ENCODE measurements at places on chromosomes 5 and 9.
A peak's percentile ranks its signal among the peaks of the same experiment; 100 is the strongest.

DNA sequence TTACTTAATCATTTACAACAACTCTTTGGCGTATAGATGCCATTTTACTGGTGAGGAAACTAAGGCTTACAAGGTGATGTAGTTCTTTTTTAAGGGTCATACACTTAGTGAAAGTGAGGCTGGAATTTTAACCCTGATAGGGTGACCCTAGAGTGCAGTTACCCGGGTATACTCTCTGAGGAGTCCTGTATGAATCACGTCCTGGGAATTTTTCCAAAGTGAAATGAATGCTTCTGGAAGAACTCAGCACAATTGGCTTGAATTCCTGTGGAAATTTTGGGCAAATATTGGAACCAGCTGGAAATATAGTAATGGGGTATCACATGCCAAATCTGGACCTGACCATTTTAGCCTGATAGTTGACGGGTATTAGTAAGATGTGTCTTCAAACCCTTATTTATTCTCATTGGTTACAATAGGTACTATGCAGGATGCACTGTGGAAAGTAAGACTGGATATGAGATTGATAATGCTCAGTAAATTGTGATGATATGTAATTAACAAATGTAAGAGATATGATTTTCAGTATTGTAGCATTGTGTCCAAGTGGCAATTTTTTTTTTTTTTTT lies 14.8 kb downstream of the SUB1 start:
- DNase-seq: no peak

DNA sequence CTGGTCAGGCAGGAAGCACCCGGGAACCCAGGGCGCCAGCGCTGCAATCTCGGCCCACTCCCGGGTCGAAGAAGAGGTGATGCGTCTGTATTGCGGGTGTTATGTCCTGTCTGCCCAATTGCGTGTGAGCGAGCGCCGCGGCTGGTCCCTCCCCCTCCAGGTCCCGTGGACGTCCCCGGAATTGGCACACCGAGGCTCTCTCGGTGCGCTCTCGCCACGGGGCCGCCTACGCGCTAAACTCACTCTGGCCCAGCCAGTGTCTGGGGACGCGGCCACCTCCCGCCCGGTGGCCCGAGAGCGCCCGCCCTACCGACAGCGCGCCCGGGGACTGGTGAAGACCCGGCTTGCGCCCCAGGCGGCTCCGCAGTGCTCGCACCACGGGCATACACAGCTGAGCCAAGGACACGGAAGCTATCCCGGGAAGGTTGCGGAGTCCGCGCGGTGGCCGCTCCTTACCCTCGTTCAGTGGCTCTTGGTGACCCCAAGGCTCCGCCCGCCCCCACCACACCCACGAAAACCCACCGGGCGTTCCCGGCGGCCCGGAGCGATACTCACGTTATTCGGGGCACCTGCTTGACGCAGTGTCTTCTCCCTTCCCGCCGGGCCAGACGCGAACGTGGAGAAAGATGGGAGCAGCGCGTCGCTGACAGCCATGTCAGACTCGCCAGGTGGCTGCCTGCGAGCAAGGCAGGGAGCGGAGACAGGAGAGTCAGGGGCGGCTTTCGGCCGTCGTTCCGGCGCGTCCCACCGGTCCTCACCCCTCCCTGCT lies 1.0 kb downstream of the KLF4 start:
- peak; percentile 84 for DNase-seq

GRCh38 chr5:178499352-178499751 lies 90.8 kb downstream of the COL23A1 start:
- DNase-seq: no peak

GRCh38 chr5:119852140-119852539 lies 222.8 kb downstream of the FAM170A start:
- no peak for DNase-seq

DNA sequence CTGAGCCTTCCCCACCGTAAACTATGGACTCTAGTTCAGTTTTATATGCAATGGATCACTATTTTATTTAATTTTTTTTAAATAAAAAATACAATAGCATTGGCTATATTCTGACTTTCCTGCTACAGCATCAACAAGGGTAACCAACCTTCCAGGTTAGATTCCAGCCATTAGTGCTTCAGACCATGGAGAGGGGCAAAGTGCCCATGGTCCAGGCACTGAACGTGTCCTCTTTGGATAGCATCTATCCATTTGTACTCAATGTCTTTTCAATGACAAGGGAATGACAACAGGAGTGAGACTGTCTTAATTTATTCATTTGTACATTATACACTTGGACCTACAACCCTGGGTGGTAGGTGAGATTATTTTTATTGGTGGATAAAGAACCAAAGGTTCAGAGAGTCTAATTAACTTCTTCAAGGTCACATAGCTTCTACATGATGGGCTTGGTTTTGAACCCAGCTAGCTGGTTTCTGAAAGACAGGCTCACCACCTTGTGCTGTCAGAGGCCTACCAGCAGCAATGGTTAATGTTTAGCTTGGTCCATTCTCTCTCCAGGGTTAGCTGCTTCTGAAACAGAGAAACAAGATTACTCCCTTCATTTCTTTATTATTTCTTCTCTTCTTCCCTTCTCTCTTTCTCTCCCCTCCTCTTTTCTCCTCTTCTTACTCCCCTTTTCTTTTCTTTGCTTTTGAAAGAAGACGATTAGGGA lies 11.5 kb downstream of the TMEM171 start:
- no peak for DNase-seq

DNA sequence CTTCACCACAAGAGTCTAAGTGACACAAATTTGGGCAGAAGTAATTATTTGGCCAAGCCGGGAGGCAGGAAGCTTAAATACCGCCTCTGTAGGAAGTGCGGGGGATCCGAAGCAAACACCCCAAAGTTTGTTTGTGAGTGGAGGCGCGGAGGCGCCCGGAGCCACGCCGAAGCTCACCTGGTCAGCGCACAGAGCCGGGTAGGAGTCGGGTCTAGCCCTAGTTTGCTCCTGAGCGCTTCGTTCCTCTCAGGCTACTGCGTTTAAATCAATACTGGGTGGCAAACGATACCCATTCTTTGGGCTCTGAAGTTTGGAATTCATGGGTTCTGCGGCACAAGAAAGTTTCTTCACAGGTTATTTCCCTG lies 855 bp downstream of the MCC start:
- no peak for DNase-seq

DNA sequence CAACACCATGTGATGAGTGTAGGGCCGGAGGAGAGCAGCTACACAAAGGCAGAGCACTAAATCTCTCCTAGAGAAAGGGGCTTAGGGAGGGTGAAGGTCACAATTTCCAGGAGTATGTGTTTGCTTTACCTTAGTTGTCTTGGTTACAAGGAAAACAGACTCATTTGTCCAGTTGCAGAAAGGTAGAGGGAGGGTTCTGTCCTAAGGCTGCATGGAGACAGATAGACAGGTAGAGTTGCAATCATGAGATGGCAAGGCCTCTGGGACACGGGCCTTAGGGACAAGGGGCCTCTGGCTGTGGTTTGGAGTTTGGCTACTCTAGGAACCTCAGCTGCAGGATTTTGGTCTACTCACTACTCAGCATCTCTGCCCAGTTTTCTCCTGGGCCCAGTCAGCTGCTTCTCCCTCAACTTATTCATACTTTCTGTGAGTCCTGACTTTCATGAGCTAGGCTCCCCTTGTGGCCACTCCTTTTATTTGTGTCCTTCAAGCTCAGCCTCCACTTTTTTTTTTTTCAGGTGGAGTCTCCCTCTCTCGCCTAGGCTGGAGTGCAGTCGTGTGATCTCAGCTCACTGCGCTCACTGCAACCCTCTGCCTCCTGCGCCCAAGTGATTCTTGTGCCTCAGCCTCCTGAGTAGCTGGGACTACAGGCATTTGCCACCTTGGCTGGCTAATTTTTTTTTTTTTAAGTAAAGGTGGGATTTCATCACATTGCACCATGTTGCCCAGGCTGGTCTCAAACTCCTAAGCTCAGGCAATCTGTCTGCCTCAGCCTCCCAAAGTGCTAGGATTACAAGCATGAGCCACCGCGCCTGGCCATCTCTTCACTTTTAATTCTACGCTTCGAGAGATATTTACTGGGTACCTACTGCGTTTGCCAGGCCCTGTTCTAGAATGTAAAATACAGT lies 76.6 kb downstream of the PTPDC1 start:
- DNase-seq: no peak

- DNase-seq: no peak
Observed at GRCh38 chr5:122154910-122155309, 25.6 kb downstream of the ZNF474 start.

GRCh38 chr5:146344155-146345118 lies 5.8 kb downstream of the POU4F3 start:
- no peak for DNase-seq

- DNase-seq: no peak
Observed at GRCh38 chr5:167602067-167602466, 689.4 kb upstream of the WWC1 start.

- no peak for DNase-seq
Observed at GRCh38 chr5:135569755-135570452, 8.9 kb downstream of the CXCL14 start.

DNA sequence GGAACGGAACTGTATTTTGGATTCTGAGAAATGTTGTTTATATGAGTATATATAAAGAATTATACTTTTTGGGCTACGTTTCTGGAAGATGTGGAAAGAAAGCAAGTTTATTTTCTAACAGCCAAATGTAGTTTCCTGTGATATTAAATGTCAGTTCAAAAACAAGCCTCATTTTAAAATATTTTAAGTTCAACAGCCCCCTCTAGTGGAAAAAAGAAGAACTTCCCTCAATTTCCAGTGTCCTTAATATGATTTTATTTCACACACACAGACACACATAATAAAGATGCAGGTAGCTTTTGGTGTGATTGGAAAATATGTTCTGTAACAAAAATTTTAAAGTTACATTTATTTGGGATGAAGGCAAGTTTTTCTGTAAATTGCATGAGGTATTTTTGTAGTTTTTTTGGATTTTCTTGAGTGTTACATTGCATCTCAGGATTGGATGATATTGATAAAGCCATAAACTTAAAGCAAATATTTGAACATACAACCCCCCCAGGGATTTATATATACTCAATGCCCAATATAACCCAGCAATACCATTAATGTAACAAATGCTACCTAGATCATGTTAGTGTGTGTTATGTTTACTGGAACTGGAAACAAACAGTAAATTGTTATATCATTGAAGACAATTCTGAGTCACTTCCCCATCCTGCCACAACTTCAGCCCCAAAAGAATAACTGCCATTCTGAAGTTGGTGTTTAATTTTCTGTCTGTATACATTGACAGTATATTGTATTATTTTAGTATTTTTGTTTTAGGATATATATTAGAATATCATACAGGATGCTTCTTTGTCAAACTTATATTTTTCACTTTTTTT lies 54.0 kb downstream of the CCDC171 start:
- DNase-seq: no peak

DNA sequence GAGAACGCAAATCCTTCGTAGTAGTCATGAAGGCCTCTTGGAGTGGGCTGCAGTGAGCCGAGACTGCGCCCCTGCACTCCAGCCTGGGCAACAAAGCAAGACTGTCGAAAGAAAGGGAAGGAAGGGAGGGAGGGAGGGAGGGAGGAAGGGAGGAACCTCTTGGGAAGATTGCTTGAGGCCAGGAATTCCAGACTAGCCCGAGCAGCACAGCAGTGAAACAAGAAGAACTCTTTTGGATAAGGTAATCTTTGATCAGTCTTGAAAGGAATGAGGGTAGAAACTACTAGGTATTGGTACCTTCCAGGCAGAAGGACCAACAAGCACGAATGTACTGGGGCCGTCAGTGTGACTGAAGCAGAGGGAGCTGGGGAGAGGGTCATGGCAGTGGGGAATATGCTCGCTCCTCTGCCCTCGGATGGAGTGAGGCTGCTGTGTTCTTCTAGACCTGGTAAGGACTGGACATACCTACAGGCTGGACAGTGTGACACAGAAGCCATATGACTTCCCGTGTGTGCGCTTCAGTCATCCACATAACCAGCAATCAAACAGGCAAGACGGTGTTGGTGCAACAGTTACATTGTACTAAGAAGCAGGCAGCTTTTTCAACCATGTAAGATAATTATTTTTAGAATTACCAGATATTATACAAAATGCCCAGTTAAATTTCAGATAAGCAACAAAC lies 45.2 kb downstream of the P4HA2 start:
- DNase-seq: no peak

DNA sequence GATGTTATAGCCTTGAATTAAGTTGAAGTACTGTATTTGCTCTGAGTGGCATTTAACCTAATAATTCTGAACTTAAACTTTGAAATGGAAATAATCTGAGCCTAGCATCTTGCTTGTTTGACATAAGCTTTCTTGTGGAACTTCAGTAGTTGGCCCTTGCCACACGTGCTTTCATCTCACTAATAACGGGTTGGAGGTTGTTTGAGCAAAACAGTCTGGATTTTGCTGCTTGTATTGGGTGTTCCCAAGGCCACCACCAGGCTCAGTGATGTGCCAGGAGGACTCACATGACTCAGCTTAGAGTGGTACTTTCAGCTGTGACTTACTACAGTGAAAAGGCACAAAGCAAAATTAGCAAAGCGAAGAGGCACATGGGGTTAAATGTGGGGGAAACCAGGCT lies 35.7 kb downstream of the SECISBP2 start:
- DNase-seq: no peak

DNA sequence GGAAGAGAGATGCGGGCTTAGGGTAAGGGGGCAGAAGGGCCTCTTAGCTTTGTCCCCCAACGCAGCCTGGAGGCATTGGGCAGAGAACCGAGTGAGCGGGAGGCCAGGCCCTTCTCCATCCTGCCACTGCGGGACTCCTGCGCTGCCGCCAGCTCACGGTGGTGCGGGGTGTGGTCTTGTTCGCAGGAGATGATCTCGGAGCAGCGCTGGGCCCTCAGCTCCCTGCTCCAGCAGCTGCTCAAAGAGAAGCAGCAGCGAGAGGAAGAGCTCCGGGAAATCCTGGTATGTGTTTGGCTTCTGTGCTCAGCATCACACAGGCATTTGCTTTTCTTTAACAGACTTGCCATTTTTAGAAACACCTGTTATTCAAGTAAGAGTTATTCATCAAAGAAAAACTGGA lies 41.3 kb downstream of the LRSAM1 start:
- DNase-seq: no peak

- no peak for DNase-seq
Observed at GRCh38 chr5:1484730-1485578, 38.8 kb downstream of the LPCAT1 start.

DNA sequence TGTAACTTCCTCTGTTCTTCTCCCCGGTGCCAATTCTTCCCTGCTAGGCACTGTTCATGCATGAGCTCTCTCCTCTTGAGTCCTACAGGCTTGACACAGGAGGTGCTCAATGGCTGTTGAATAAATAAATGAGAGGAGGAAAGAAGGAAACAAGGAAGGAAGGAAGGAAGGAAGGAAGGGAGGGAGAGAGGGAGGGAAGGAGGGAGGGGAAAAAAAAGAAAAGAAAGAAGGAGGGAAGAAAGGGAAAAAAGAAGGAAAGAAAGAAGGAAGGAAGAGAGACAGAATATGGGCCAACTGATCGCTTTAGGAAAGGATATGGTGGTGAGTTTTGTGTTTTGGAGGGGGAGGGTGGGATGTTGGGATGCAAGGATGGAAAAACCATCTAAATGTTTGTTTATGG lies 6.4 kb downstream of the KCNMB1 start:
- no peak for DNase-seq

DNA sequence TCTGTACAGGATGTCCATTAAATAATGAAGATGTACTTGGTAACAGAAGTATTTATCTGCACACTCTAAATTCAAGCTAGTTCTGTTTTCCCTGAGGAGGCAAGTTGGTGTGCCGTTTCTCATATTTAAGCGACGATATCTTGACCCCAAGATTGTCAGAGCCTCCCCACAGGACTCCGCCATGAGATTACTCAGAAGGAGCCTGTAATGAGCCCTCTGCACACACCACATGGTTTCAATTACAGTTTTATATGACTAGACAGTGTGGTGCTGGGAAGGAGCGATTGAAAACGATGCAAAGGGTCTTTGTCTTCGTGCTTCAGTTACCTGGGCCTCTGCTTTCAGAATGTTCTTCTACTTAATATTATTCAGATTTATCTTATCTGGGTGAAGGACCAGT lies 840.4 kb upstream of the WWC1 start:
- no peak for DNase-seq

GRCh38 chr5:177232761-177233160 lies 70.8 kb downstream of the RAB24 start:
- DNase-seq: no peak
